HFFc6 (cell line): ENCODE measurements at places on chromosomes 16 and 17.

DNA sequence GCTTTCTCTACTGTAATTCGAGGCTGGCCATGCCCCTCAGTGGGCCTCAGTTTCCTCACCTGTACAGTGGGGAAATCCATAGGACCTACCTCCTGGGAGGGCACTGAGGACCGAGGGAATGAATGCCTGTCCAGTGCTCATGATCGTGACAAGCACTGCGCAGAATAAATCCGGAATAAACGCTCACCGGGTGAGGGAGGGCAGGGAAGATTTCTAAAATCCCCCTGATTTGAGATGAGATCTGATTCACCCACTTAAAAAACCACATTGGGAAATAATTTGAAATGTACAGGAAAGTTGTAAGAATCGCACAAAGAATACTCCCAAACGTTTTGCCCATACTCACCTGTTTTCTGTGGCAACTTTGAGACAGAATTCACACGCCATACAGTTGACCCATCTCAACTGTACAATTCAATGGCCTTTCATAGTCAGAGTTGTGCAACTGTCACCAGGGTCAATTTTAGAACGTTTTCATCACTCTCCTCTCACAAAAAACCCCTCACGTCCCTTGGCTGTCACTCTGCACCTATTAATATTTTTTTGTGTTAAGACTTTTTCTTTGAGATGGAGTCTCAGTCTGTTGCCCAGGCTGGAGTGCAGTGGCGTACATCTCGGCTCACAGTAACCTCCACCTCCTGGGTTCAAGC is 49.8 kb downstream of the IRF8 start:
- DNase-seq: no peak

DNA sequence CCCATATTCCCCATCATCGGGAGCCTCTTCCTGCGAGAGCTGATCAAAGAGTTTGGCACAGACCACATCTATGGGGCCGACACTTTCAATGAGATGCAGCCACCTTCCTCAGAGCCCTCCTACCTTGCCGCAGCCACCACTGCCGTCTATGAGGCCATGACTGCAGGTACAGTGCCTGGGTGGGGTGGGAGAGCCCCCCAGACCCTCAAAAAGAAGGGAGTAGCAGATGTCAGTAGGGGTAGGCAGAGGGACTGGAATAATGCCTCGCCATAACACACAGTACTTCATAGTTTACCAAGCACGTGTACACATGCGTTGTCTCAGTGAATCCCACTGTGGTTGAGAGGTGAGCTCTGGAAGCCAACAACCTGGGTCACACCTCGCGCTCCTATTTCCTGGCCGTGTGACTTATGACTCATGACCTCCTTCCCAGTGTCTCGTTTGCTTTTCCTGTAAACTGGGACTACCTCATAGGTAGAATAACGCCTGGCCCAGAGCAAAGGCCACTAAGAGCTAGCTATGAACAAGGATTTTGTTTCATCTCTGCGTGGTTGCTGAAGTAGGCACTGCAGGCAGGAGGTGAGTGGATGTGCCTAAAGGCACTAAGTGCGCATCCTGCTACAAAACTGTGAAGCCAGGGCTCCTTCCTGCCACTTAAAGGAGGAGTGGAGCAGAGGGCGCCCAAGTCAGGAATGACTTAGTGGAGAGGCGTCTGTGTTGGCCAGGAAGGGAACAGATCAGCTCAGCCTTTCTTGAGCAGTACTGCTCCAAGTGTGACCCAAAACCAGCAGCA is 5.2 kb downstream of the NAGLU start:
- no peak for DNase-seq

- DNase-seq: no peak
These were observed 668 bp downstream of the JUP start for GRCh38 chr17:41785859-41786226.

- no peak for DNase-seq
These were observed 11.8 kb downstream of the PLCG2 start for GRCh38 chr16:81790830-81791435.

DNA sequence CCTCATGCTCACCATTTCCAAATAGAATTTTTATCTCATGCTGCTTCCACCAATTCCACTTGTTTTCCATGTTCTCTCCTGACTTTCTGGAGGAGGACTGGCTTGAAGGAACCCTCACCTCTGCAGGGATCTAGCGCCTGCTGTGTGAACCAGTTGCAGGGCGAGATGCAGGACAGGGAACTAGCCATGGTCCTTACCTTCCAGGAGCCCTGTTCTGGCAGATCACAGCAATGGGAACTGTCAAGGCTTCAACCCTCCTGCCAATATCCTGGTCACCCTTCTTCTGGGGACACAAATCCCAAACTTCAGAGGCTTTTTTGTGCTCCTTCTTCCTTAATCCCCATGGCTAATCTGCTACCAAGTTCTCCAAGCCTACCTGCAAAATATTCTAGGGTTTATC is 60.4 kb upstream of the MMP2 start:
- no peak for DNase-seq

- no peak for DNase-seq
These were observed 73.9 kb upstream of the SOX9 start for GRCh38 chr17:72046643-72047612.
